ENCODE measurements at places on chromosomes 7 and 10.

GRCh38 chr7:127733986-127734385 is 82.0 kb downstream of the SND1 start:
- no peak for DNase-seq

DNA sequence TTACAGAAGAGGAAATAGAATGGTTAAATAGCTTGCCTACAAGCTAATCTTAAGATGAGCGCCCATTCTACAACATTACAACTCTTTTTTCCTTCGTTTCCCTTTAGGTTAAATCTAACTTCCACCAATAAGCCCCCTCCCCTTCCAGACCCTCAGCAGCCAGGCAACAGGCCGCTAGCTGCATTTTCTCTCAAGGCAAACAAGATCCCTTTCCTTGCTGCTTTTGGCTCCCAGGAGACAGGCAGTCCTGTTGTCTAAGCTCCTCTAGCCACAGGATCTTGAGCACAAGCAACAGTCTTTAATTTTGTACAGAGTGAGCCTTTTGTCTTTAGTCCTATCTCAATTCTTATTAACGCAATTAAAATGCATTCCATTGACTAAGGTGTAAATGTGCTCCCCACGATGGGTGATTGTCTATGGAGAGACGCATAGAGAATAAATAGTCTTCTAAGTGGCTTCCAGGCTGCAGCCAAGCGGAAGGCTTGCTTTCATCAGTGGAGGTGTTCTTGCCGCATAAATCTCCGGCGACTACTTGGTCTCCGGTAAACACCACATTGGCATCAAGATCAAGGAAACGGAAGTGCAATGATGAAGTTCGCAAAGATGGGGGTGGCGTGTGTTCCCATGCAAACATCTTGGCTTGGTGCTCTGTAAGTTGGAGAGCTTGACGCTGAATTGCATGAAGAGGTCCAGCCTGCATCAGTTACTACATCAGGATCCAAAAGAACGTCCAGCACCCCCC is 181.9 kb upstream of the LYZL2 start:
- DNase-seq: no peak

DNA sequence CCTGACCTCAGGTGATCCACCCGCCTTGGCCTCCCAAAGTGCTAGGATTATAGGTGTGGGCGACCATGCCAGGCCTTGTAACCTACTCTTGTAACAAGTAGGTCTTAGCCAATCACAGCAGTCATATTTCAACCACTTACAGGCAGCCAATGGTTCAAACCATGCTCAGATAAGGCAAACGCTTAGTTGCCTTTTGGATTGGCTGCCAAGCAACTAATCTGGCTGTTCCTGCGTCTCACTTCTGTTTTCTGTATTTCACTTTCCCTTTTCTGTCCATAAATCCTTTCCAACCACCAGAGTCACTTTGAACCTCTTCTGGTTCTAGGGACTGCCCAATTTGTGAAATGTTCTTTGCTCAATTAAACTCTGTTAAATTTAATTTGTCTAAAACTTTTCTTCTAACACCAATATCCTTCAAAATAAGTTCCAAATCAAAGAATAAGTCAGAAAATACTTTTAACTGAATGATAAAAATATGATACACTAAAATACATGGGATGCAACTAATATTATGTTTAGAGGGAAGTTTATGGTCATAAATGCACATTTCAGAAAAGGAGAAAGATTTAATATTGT is 19.1 kb upstream of the PRF1 start:
- DNase-seq: no peak

- no peak for DNase-seq
Observed at GRCh38 chr7:24472093-24472492, 101.2 kb upstream of the PALS2 start.

- DNase-seq: no peak
Observed at GRCh38 chr7:153320681-153321080, 561.1 kb downstream of the ACTR3B start.

DNA sequence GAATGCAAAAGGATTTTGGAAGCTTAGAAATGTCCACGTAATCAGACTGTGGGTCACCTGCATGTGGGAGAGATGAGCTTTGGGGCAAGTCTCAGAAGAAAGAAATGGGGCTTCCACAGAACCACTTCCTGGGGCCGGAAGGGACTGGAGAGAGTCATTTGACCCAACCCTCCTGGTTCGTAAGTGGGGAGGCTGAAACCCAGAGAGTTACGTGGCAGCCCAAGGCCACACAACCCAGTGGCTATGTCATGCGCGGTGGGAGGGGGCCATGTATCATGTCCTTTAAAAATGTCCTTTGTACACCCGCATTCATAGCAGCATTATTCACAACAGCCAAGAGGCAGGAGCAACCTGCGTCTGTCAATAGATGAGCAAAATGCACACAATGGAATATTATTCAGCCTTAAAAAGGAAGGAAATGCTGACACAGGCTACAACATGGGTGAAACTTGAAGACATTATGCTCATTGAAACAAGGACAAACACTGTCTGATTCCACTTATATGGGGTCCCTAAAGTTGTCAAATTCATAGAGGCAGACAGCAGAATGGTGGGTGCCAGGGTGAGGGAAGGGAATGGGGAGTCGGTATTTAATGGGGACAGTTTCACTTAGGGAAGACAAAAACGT is 15.1 kb downstream of the CAMK2B start:
- no peak for DNase-seq

- no peak for DNase-seq
Observed at GRCh38 chr7:105102557-105103352, 88.8 kb downstream of the KMT2E start.

- no peak for DNase-seq
Observed at GRCh38 chr7:50988988-50989387, 206.3 kb upstream of the GRB10 start.

GRCh38 chr10:96835899-96836298 is 3.8 kb downstream of the LCOR start:
- no peak for DNase-seq

GRCh38 chr10:20582041-20582440 is 315.1 kb downstream of the NEBL start:
- DNase-seq: no peak

DNA sequence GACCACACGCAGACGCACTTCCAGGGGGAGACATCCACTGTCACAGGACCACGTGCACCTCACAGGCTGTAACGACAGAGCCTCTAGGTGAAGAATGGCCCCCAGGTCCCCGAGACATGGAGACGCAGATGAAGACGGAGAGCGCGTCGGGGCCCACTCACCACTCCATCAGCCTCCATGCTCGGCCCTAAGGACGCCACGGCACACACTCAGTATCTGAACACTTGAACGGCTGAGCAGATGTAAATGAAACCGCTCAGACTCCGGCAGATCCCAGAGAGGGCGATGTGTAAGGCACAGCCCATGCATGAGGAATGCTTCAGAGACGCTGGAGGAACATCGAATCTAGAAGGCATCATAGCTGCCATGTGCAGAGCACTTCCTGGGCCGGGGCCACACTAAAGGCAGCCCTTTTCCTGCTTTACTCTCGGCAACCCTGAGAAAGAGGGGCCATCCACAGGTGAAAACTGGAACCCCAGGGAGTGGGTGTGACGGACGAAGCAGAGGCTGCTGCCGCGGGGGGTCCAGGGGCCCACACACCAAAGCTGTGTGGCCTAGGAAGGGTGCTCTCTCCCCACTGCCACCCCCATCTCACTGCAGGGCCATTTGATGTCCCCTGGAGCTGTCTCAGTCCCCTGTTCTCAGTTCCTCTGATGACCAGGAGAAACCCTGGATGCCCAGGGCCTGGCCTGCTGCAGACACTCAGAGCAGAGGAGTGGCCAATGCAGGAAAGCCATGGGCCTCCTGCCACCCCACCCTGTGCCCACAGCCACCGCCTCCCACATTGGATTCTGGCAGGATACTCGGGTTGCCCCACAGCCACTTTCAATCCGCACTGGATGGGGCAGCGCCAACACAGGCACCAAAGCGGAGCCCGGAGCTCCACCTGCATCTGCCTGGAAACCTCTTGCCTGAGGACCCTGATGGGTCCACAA is 253.8 kb downstream of the MAD1L1 start:
- no peak for DNase-seq

DNA sequence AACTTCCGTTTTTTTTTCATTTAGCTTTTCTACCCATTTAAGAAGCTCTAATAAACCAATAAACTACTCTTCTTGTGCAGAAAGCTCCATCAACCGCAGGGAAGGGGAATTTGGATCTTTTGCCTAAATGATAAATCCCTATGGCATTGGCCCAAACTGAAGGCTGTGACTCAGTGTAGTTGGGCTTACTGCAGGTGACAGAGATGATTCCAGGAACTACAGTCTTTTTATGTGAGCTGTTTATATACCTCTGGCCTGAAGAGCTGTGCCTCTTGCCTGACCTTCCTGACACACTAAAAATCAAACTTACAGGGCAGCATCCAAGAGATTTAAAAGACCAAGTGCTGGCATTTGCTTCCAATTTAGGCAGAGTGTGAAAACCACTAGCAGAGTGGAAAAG is 25.2 kb downstream of the ABCB1 start:
- no peak for DNase-seq

GRCh38 chr10:5609952-5610616 is 56.3 kb downstream of the ASB13 start:
- no peak for DNase-seq

- DNase-seq: no peak
Observed at GRCh38 chr7:114864278-114864677, 57.6 kb upstream of the MDFIC start.

DNA sequence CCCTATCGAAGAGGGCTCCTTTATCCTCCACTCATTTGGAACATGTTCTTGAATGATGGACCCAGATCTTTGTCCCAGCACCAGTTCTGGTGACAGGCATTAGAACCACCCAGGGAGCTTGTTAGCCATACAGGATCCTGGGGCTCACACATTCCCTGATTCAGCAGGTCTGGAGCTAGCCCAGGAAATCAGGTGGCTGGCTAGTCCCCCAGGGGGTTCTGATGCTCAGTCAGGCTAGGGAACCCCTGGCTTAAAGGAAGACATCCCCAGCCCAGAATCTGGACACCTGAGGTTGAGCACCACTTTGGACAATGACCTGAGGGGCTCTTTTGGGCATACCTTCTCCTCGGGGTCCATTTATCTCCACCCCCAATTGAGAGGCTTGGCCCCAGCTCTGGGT is 37.0 kb upstream of the NANOS1 start:
- DNase-seq: no peak

DNA sequence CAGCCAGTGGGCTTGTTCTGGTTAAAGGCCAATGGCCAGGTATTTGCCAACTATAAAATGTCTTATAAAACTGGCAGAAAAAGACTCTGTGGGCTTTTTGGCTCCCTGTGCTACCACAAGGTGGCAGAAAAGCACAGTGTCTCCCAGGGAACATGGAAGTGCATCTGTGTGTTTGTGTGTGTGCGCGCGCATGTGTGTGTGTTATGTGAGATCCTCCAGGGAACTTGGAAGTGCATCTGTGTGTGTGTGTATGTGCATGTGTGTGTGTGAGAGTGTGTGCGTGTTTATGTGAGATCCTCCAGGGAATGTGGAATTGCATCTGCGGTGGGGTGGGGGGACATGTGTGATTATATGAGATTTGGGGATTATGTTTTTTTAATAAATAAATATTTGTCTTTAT is 30.2 kb upstream of the ABI1 start:
- DNase-seq: no peak

DNA sequence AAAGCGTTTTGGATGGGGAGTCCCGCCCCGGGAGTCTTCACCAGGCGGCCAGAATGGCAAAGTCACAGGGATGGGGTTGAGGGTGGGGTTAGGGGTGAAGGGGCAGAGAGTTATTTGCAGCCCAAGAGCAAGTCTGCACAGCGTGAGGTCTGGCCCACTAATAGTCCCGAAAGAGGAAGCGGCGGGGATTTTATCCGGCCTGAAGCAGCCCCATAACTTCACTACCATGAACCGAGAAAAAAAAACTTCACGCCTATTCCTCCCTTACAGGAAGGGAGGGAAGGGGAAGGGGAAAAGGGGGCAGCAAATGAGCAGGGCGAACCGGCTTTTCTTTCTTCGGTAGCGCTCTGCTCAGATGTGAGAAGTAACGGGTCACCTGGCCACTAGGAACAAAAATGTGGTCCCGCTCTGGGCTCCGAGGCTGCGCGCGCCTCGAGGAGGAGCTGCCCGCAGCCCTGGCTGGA is 712 bp downstream of the ITPRIP start:
- no peak for DNase-seq

DNA sequence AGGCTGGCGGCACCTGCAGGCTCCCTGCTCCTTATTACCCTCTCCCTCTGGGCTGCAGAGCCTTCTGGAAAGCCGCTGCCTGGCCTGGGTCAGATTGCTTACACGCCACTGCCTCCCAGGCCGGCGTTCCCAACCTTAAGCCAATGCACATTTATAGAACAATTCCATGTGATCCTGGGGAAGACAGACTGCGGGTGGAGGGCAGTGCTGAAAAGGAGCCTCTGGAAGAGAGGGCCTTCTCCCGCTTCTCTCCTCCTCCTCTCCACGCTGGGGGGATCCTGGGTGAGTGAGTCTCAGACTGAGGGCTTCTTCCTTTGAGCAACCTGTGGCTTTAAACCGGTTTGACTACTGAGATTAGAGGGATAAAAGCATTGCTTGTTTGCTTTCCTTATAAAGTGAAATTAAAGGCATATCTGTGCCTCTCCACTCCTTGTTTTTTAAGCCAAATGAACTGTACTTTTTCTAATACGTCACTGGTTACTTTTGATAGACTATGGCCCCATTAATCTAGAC is 5.5 kb downstream of the TACC2 start:
- no peak for DNase-seq

DNA sequence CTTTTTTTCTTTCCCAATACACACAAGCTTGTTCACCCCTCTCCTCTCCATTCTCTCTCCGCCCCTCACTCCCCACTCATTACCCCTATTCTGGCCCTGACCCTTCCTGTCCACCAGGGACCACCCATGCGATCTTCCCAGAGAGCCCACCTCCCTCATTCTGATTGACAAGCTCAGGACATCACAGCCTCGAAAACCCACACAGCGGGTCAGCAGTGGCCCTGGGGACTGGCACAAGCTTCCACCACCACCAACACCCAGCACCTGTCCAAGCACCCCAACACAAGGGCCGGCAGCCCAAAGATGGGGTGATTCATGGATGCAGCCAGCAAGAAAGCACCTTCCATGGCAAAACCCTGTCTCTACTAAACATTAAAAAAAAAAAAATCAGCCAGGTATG is 50.0 kb upstream of the USP6NL start:
- no peak for DNase-seq

- DNase-seq: no peak
Observed at GRCh38 chr10:64211466-64211865, 690.3 kb downstream of the REEP3 start.

GRCh38 chr7:111741811-111742240 is 179.5 kb upstream of the IMMP2L start:
- no peak for DNase-seq

- no peak for DNase-seq
Observed at GRCh38 chr7:135463908-135464307, 46.0 kb downstream of the CNOT4 start.

Data from stimulated activated CD8-positive, alpha-beta memory T cell treated with anti-CD3 and anti-CD28 coated beads, Interleukin-15, amount 100 ng/mL, for 4 hours (primary cell).